WTC11 (cell line): ENCODE measurements at places on chromosomes 7 and 10. TPM values are rescaled to one million over a fixed set of nuclear protein-coding genes. Genes with fewer than 3 reads are reported as not detected.

DNA sequence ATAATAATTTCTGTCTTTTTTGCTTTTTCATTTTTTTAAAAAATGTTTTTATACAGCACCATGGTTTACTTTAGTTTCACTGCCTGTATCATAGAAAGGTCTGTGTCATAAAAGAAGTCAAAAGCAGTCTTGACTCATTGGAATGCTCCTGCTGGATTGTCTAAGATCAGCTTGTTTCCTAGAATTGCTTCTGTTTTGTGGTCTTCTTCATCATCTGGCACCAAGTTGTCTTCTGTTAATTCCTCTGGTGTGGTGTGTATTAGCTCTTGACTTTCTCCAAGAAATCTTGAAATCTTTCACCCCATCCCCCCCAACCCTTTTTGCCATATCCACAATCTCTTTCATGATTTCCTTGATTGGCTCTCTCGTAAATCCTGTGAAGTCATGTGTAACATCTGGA, 250.3 kb upstream of the CXCL12 start:
- no peak for DNase-seq

- DNase-seq = no peak
Measured at GRCh38 chr7:27952456-27953285, 212.7 kb downstream of the TAX1BP1 start.

DNA sequence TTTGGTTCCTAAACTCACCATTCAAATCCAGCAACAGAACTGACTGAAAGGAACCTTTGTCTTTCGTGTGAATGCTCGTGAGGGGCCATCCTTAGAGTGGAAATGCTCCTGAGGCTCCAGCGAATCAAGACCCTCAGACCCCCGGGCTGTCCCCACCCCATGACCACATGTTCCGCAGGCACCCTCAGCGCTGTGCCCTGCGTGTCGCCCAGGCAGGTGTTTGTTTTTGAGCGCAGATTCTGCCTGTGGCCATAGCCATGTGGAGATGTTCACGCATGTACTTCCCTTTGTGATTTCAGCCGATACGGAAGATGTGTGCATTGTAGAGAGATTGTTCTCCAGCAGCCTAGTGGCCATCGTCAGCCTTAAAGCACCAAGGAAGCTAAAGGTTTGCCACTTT, 24.2 kb downstream of the WIPI2 start:
- DNase-seq = no peak

Gene CTAGE4
- 18.3 to 23.3 TPM (median 20.9 TPM) in 3 replicates for total RNA-seq

Gene C7orf33
- total RNA-seq = not detected in 3 replicates
